Stomach (tissue), 19 donors: ENCODE measurements at places on chromosomes 6 and 20.

GRCh38 chr20:16691381-16691780, 38.4 kb upstream of the SNRPB2 start:
- no peak for DNase-seq

DNA sequence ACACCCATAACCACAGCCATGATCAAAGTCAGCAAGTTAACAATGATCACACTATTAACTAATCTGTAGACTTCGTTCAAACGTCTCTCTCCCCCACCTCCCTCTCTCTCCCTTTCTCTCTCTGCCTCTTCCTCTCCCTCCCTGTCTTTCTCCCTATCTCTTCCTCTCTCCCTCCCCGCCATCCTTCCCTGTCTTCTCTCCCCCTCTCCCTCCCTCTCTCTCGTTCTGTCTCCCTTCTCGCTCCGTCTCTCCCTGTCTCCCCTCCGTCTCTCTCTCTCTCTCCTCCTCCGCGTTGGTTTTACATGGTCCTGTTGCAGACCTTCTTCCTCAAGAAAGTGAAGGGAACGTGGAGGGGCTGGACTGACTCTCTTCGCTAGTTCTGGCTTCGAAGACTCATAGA, 308.9 kb upstream of the FOXQ1 start:
- no peak for DNase-seq

DNA sequence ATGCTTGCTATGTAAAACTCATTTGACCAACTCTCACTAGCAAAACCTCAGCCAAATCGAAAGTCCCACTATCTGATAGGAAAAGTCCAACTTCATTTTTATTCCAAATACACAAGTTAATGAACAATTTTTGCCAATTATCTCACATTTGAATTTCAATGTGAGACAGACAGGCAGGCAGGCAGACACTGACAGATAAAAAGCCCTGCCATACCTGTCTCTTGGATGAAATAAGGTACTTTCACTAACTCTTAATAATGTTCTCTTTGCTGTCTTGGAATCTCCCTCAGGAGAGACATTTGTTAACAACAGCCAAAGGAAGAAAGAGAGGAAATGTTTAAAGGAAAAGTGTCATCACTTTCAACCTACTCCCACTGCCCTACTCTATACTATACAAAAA, 82.0 kb downstream of the RNGTT start:
- no peak for DNase-seq

GRCh38 chr6:33424855-33425667, 5.2 kb downstream of the SYNGAP1 start:
- DNase-seq, result no peak

DNA sequence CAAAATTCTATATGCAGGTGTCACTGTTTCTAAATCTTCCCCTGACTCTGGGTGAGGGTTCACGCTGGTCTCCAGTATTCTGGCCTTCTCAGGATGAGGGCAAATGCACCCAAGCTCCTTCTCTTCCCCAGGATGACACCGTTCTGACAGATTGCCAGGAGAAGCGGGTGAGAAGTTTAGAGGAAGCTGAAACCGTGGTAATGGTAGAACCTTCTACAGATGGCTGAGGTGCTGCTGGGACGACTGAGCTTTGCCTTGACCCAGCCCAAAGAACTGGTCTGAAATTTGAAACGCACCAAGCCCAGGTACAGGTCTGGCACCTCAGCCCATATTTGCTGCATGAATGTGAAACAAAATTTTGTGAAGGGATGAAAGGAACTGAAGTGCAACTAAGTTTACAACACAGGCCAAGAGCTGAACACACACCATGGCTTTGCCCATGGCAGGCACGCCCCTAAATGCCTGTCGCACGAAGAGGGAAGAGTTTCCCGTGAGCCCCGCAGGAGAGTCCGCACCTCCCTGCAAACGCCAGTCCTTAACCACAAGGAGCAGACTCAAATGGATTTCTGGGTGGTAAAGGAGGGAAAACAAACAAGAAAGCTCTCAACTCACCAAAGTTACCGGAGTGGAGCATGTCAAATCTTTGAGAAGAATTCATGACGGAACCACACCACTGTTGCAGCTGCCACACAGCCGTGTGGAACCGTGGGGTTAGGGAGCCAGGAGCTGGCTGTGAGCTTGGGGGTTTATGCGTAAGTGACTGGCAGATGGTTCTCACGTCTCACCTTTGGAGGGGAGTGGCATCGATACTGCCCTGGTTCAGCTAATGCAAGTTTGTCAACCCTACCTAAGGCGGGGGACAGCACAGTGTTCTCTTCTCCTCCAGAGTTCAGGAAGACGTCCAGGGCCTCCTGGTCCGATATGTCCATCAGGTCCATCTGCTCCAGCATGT, 138.9 kb downstream of the DTNBP1 start:
- DNase-seq, result no peak

DNA sequence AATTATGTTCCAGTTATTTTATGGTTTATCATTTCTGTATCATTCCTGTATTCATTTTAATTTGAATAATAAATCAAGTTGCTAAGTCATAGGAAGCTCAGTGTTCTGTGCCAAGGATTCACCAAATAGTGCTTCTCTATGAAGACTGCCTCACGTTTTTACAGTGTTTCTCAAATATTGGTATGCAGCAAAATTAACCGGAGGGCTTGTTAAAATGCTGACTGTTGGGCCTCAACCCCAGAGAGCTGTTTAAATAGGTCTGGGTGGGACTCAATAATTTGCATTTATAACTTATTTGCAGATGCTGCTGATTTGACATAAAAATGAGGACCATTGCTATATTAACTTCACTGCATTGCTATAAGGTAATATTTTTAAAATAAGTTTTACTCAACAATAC, 166.7 kb downstream of the TINAG start:
- DNase-seq, result no peak

DNA sequence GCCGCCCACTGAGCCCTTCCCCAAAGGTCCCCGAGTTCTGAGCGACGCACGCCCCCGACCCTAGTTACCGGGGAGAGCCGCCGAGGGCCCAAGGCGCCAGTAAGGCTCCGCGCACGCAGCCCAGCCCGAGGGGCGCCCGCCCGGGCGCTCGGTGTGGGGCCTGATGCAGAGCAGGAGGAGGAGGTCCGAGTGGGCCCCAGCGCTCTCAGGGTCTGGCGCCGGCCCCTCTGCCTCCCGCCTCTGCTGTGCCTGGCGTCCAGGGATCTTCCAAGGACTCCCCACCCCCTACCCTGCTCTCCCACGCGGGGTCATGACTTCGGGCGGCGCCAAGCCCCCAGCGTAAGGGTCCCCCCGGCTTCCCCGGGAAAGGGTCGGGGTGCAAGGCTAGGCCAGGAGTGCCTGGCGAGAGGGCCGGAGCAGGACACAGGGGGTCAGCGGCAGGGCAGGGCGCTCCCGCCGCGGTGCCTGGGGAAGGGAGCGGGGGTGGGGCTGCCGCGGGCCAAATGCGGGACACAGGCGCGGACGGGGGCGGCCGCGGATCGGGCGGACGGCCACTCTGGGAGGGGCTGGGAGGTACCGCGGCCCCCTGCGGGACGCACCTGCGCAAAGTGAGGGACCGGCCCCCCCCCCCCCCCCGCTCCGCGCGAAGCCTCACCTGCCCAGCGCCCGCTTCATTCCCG, 637 bp downstream of the ABHD12 start:
- DNase-seq, result peak; percentile 74

- DNase-seq, result peak; percentile 28
Observed at GRCh38 chr6:46903175-46903574, 18.6 kb downstream of the ADGRF5 start.

DNA sequence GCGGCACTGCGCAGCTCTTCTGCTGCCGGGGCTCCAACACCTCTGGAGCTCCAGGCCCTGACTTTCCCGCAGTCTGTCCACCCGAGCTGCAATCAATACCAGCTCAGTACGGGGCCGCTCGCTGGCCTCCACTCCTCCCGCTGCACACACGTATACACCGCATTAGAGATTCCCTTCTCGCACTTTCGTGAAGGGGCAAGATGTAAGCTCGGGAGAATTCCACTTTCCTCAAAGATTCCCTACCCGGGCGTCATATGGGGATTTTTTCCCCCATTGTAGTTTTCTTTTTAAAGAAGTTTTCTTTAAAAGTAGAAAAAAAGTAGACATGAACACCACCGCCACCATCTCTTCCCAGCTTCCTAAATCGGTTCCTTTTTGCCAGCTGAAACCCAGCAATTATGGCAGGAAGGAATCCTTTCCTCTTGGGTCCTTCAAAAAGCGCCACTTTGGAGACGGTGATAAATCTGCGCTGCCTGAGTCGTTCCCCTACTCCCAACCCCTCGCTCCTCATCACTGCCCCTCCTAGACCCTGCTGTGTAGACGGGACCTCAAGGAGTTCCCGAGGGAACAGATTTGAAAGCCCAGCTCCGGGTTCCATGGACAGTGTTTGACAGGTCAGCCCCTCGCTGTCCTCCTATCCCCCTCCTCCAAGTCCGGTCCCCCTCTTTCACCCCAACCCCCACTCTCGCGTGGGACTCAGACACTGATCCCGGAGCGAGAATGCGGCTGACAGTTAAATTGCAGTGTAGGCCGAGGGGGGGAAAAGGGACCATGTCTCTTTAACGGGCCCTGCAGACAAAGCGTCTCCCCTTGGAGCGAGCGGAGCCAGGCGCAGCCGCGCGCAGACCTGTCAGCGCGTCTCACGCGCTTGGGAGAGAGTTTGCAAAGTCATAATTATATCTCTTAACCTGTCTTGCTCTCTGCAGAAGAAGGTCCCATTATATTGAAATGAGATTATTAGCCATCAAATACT, 39.5 kb downstream of the NCR2 start:
- peak; percentile 52 for DNase-seq

- no peak for DNase-seq
Observed at GRCh38 chr6:136809091-136809860, 13.1 kb upstream of the PEX7 start.

GRCh38 chr20:58788896-58789544, 61.7 kb downstream of the GNAS-AS1 start:
- no peak for DNase-seq

DNA sequence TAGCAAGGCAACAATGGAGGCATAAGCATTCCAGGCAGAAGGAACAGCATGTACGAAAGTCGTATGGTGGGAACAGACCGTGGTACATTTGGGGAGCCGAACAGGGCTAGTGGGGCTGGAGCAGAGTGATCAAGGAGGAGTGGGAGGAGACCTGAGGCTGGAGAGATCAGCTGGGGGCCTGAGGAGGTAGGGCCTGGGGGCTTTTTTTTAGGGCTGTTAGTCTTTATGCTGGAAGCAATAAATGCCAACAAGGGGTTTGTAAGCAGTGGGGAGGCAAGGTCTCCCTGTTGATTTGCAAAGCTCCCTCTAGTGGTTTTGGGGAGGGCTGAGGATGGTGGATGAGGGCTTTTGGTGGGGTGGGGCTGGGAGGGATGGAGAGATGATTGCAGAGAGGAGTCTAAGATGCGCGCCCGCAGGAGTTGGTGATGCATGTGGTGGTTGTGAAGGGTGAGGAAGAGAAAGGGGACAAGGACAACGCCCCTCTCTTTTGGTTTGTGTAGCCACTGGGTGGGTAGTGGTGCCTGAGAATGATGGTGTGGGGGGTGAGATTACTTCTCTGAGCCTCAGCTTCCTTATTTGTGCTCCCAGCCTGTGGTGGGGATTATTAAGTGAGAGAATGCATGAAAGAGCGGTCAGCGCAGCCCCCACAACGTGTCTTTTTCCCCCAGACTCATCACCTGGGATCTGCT, 74.1 kb upstream of the TOX2 start:
- peak; percentile 17 for DNase-seq

DNA sequence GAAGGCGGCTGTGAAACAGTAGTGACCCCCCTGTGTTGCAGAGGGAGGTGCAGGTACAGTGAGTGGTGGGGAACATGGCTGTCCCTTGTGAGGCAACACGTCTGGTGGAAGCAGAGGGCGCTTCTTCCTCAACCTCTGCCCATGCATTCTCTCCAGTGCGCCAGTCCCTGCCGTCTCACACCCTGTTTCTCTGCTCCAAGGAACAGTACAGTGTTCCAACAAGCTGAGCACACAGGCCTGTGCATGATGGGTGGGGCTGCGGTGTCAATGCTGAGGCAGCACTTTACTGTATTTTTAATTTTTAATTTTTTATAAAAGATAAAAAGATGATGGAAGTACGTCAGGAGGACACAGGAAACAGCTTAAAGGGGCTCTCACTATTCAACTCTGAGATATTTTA, 32.5 kb downstream of the CST2 start:
- no peak for DNase-seq

DNA sequence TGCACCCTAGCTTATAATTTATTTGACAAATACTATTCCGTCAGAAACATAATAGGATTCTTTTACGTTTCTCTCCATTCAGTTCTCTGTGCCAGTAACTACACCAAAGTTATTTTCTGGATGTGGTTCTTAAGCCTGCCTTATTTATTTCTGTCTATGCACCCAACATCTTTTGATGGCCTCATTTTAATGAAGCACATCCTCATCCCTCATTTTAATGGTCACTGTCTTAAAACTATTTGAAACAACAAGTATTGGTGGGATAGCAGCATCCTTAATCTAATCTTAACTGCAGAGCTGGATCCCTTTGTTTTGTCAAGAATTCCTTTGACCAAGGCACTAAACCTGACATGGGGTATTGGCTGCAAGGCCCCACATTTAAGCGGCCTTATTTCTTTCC, 11.0 kb downstream of the FAM135A start:
- DNase-seq, result no peak

- DNase-seq, result peak; percentile 26
Observed at GRCh38 chr20:14470231-14470899, 133.0 kb upstream of the FLRT3 start.

- no peak for DNase-seq
Observed at GRCh38 chr20:10466325-10466724, 31.2 kb downstream of the SLX4IP start.

DNA sequence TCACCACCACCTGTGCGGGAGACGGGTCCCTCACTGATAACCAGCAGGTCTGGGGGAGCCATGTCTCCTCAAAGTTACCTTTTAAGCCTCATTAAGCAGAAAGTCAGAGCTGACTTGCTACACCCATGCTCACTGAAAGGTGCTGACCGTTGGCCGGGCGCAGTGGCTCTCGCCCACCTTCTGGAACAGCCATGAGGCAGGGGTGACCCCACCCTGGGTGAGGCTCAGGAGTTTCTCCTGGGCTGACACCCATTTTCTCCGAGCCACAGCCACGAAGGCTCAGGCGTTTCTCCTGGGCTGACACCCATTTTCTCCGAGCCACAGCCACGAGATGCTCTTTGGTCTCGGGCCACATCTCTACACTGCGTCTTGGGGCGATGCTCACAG, 10.2 kb downstream of the BHLHE23 start:
- DNase-seq, result no peak

DNA sequence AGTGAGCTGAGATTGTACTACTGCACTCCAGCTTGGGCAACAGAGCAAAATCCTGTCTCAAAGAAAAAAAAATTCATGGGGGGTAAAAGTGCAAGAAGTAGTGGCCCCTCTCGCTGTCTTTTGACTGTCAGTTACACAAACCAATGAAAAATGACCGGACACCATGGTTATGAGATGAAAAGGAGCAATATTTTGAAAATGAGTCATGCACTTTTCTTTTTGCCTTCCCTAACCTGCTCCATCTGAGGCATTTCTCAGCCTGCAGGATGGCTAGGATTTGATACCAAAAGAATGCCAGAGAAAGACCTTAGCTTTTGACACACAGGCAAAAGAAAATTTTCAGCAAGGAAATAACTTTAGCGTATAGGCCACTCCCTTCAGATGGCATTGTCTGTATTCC, 181.7 kb upstream of the ARID1B start:
- DNase-seq, result no peak

- peak; percentile 31 for DNase-seq
Observed at GRCh38 chr20:38863024-38863851, 57.7 kb downstream of the PPP1R16B start.

GRCh38 chr6:108039681-108040080, 34.9 kb downstream of the OSTM1 start:
- no peak for DNase-seq

- DNase-seq, result no peak
Observed at GRCh38 chr6:22082218-22082617, 214.6 kb downstream of the PRL start.

GRCh38 chr20:23240519-23240918, 110.1 kb upstream of the NXT1 start:
- DNase-seq, result no peak
